ENCODE measurements at places on chromosomes 2 and 18.
A peak's percentile ranks its signal among the peaks of the same experiment; 100 is the strongest.

- no peak for DNase-seq
Measured at GRCh38 chr2:238820916-238821315, 27.0 kb upstream of the TWIST2 start.

- DNase-seq: no peak
Measured at GRCh38 chr2:75459565-75460310, 101.0 kb downstream of the EVA1A start.

DNA sequence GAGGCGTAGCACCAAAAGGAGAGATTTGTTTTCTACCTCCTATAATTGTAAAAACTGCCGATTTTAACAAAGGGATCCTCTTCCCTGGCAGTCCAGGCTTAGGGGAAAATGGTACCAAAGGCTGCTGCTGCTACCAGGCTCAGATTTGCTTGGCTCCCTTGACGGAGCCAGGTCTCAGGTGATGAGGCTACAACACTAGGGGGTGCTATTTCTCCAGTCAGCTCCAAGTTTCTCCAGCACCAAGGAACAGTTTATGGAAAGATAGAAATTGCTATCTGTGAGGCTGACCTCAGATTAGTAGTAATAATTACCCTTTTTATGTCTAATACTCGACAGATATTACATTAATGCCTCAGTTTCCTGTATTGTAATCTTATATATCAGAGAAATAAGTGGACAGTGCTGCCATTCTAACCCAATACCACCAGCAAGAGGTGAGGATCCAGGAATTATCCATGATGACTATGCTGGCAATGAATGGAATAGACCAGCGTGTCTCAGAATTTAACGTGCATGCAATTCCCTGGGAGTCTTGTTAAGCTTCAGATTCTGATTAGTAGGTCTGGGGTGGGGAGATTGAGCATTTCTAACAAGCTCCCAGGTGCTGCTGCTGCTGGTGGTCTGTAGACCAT lies 111.3 kb downstream of the ESCO1 start:
- peak; percentile 2 for DNase-seq

GRCh38 chr2:204325468-204325867 lies 219.8 kb upstream of the PARD3B start:
- DNase-seq: peak; percentile 10

DNA sequence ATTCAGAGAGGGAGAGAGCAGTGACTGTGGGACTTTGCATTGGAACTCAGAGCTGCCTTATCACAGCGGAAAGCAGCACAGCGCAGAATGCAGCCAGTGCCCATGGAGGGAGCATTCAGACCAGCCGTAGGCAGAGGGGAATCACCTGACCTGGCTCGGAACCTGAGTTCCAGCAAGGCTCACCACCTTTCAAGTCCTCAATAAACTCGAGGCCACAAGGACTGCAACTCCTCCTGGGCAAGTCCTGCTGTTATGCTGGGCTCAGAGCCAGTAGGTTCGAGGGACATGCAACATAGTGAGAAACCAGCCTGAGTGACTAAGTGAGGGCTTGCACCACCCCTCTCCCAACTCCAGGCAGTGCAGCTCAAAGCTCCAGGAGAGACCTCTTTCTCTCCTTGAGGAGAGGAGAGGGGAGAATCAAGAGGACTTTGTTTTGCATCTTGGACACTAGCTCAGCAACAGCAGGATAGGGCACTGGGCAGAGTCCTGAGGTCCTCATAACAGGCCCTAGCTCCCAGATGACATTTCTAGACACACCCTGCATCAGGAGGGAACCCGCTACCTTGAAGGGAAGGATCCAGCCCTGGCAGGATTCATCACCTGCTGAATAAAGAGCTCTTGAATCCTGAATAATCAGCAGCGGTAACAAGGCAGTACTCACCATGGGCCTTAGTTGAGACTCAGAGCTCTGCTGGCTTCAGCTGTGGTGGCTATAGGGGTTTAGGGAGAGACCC lies 136.8 kb upstream of the OTOS start:
- DNase-seq: no peak

- no peak for DNase-seq
Measured at GRCh38 chr2:143451642-143452281, 322.5 kb downstream of the ARHGAP15 start.

- no peak for DNase-seq
Measured at GRCh38 chr18:621291-622043, 24.7 kb downstream of the CLUL1 start.

GRCh38 chr2:223049356-223049755 lies 2.6 kb upstream of the KCNE4 start:
- DNase-seq: no peak

- DNase-seq: no peak
Measured at GRCh38 chr2:26770986-26771586, 7.0 kb downstream of the SLC35F6 start.

DNA sequence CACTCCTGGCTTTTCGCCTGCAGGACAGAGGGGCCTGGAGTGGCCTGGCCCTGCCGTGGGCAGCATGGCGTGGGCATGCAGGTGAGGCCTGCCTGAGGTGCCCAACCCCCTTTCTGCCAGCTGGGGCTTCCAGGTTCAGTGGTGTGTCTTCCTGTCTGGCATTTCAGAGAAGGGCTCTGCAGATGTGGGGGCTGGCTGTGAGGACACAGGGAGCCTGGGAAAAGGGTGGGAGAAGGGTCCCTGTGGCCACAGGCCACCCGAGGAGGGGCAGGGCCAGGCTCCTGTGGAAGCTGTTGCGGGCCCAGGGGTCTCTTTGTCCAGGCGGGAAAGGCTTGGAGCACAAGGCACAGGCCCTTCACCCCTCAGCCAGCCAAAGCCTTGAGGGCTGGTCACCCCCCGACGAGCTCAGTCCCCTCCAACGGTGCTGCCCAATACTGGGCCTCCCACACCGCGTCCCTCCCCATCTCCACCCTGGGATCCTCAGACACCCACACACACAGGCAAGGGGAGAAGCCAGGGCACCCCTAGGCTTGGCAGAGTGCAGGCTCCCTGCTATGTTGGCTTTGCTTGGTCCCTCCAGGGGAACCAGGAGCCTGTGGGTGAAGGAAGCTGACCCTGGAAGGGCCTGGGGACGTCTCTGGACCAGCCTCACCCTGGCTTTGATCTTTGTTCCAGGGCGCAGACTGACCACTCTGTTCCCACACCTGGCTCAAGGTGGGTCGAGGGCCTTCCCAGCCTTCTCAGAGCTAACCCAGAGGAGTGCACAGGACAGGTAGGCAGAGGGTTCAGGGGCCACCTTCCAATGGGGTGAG lies 3.7 kb upstream of the AQP12A start:
- DNase-seq: no peak

GRCh38 chr2:118056165-118056534 lies 32.1 kb upstream of the INSIG2 start:
- no peak for DNase-seq

GRCh38 chr18:39485696-39486095 lies 1920.1 kb upstream of the CELF4 start:
- no peak for DNase-seq

DNA sequence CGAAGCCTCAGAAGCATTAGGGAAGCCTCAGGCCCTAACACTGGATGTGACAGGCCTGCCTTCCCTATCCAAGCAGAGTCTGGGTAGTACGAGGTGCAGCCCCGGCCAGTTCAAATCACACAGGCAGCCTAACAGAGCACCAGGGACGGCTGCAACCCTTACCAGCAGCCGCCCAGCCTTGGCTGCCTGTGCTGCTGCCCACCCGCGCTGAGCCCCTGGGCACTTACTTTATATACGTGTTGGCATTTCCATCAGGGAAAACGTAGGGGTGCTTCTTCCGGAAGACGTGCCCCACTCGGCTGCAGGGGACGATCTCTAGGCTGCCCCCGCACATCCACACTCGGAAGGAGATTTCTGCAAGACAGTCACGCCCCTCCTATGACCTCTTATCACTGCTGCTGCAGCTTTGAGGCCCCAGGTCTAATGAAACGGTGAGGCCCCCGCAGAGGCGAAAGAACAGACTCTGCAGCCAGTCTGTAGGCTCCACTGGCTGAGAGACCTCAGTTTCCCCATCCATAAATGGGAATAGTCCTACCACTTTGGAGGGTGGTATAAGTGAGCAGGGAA lies 124.7 kb upstream of the CAPN13 start:
- DNase-seq: no peak

GRCh38 chr2:203798296-203799087 lies 69.1 kb upstream of the CTLA4 start:
- no peak for DNase-seq

DNA sequence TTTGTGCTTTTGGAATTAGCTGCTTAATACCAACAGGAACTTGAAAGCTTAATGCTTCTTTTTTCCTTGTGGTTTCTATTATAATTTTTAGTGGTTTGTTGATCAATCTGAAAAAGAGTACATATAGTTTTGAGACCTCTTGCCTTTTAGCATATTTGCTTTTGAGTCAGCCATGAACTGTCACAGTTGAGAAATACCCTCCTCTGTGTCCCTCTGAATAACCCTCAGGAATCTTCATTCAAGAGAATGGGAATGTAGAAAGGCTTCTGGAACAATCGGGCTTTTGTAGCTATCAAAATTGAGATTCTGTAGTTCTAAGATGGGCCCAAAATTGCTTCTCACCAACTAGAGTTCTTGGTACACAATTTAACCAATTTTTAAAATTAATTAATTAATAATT lies 451.1 kb upstream of the TRIB2 start:
- DNase-seq: no peak

DNA sequence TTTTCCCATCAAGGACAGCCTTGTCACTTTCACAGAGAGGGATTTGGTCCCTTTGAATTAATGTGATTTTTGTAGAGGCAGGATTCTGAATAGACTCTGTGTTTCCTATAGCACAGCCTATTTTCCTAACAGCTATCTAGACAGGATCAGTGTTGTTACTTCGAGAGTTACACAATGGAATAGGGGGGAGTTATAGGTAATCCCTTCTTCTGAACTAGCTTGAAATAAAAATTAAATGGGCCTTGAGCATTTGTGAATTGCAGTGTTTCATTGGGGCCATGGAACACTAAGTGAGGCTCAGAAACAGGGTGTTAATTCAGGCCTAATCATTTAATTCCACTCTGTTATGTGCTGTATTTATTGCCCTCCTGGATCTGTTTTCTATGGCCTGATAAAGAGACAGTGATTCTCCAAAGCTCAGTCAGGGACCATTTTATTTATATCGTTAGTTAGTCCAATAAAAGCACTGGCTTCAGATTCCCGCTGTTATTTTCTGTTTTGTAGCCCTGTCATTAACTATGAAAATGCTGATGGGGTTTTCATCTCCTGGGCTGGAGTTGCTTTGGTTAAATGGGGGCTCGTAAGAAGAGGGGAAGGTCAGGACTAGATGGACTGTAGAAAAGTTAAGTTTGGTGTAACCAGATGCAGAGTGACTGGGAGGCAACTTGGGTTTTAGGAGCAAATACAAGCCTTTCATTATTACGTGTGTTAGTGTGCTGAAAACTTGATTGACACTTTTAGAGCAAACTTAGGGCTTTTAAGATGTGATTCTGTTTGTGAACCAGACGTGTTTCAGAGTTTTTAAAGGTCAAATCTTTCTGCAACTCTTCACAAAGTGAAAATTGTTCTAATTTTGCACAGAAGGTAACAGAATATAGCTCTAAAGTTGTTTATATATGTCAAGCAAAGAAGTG lies 461.0 kb upstream of the HNRNPA3 start:
- DNase-seq: no peak

DNA sequence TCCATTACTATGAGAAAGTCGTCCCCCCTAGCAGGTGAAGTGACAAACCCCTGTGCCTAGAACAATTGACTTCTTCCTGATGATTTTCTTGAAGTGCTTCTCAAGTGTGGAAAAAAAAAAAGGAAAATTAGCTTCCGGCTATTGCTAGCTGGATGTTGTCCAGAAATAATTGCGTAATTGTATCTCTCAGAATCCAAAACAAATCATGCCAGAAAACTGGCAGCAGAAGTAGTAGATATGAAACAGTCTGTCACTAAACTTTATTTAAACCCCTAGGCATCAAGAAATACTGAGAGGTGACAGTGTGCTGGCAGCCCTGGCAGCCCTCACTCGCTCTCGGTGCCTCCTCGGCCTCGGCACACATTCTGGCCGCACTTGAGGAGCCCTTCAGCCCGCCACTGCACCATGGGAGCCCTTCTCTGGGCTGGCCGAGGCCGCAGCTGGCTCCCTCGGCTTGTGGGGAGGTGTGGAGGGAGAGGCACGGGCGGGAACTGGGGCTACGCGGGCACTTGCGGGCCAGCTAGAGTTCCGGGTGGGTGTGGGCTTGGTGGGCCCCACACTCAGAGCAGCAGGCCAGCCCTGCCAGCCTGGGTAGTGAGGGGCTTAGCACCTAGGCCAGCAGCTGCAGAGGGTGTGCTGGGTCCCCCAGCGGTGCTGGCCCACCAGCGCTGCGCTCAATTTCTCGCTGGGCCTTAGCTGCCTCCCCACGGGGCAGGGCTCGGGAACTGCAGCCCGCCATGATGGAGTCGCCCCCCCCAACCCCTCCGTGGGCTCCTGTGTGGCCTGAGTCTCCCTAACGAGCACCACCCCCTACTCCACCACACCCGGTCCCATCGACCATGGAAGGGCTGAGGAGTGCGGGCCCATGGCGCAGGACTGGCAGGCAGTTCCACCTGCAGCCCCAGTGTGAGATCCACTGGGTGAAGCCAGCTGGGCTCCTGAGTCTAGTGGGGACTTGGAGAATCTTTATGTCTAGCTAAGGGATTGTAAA lies 80.5 kb upstream of the ABCA12 start:
- no peak for DNase-seq

DNA sequence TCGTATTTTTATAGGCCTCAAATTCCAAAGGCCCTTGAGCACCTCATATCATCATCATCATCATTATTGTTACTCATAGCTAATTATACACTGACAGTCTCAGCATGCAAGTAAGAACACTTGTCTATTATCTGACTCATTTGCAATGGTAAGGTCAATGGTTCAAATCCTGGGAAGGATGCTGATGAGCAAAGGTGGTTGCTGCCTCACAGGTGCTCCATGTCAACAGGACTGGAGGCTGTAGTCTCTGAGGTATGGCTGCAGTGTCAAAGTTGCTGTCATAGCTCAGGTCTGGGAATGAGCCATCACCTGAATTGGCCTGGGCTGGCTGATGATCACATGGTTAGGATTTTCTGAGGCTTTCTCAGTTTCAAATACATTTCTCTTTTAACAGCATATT lies 379.3 kb downstream of the BCL11A start:
- no peak for DNase-seq

- DNase-seq: no peak
Measured at GRCh38 chr2:6647046-6647445, 218.7 kb downstream of the CMPK2 start.

DNA sequence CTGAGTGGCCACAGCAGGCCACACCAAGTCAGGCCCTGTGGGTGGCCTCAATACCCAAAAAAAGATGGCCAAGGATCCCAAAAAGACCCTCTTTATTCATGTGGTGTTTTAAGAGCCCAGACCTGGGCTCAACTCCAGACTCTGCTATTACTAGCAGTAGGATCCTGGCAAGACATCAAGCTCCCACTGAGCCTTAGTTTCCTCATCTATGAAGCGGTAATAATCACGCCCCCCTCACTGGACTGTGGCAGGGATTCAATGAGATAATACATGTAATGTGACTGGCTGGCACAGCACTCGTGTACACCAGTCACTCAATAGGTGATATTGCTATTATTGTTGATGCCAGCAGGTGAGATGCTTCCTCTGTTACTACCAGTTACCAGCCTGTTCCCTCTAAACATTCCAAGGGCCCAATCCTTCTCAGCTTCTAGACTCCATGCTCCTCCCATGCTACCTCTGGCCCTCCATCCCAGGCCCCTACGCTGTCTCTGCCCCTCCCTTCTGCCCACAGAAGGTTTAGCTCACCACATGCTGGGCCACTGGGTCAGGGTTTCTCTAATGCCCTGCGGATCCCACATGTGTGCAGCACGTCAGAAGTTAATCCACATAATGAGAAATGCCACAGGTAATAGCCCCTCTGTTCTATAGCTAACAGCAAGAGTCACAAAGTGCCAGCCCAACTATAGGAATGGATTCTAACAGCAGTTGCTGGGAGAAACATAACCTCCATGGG lies 51.2 kb downstream of the SLC4A5 start:
- DNase-seq: no peak

- no peak for DNase-seq
Measured at GRCh38 chr2:186486651-186487647, 889 bp downstream of the ZC3H15 start.
